ENCODE measurements at places on chromosomes 7 and 10. TPM values are rescaled to one million over a fixed set of nuclear protein-coding genes. Genes with fewer than 3 reads are reported as not detected.

Gene PDE1C
- not detected for total RNA-seq

Gene GATA3
- 55.4 TPM for total RNA-seq

Gene SGCE
- 0.34 TPM for total RNA-seq

Gene LEP
- total RNA-seq = not detected

Gene TFR2
- 9.4 TPM for total RNA-seq

Gene TMEM213
- 0.26 TPM for total RNA-seq

Gene MACC1
- not detected for total RNA-seq

Gene PNLIP
- not detected for total RNA-seq

Gene ADAM8
- total RNA-seq = 91.0 TPM

Gene EPO
- 0.15 TPM for total RNA-seq

Gene TAS2R40
- total RNA-seq = not detected

Gene HIF1AN
- 48.6 TPM for total RNA-seq

Gene SH2D4B
- 0.10 TPM for total RNA-seq

Gene EBF3
- total RNA-seq = not detected

Gene PDSS1
- 7.2 TPM for total RNA-seq

Gene ATOH7
- not detected for total RNA-seq

Gene SPAM1
- total RNA-seq = not detected

Gene DENND2A
- not detected for total RNA-seq

Gene WNT16
- not detected for total RNA-seq

Gene ZYX
- 160 TPM for total RNA-seq

Gene BAG3
- 23.5 TPM for total RNA-seq

Gene PDGFA
- total RNA-seq = 0.60 TPM

Gene OPN4
- total RNA-seq = not detected

Gene ARL3
- total RNA-seq = 3.2 TPM

Gene SPDYE2B
- not detected for total RNA-seq

Gene ADIRF
- not detected for total RNA-seq

Gene BICC1
- not detected for total RNA-seq

Gene OLAH
- 9.0 TPM for total RNA-seq

Gene FEZF1
- not detected for total RNA-seq

Gene DYNC1I1
- total RNA-seq = not detected

Gene GIMAP5
- 139 TPM for total RNA-seq

Gene HYCC1
- total RNA-seq = 70.8 TPM

Gene SLC25A13
- 8.4 TPM for total RNA-seq

Gene GPER1
- 0.10 TPM for total RNA-seq

Gene C7orf57
- 0.28 TPM for total RNA-seq

Gene ORAI2
- total RNA-seq = 68.0 TPM

Gene ANKRD61
- not detected for total RNA-seq

Gene PNLIPRP2
- not detected for total RNA-seq

Gene PRLHR
- not detected for total RNA-seq

Gene TMEM140
- 19.9 TPM for total RNA-seq

Gene TCERG1L
- total RNA-seq = not detected

Gene ACTR3C
- 9.1 TPM for total RNA-seq

Gene DPYSL4
- total RNA-seq = 6.4 TPM

Gene LIPK
- total RNA-seq = not detected

Gene CC2D2B
- not detected for total RNA-seq

All from activated naive CD4-positive, alpha-beta T cell treated with anti-CD3 and anti-CD28 coated beads, Interleukin-2, amount 10 ng/mL, durations not matched to agents 5 hours and 36 hours (primary cell).